ENCODE measurements at places on chromosomes 5 and 9.

DNA sequence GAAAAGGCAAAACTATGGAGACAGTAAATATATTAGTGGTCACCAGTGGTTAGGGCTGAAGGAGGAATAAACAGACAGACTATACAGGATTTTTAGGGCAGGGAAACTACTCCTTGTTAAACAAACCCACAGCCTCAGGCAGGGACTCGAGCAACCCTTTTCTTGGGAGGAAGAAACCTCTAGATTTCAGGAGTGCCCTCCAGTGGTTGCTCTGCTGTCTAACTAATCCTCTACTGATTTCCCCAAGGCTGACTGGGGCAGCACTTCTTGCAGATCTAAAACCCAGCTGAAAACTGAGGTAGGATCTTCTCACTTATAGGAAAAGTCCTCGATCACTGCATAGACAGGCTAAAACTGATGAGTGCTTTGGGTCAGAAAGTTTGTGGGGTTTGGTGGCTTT lies 176.8 kb downstream of the ISOC1 start:
- no peak for DNase-seq

GRCh38 chr5:73895471-73895870 lies 269.5 kb downstream of the ARHGEF28 start:
- DNase-seq: no peak

- DNase-seq: no peak
These were observed 39.6 kb upstream of the TRIM32 start for GRCh38 chr9:116647515-116647809.

- DNase-seq: no peak
These were observed 10.6 kb upstream of the NR3C1 start for GRCh38 chr5:143413958-143414669.

GRCh38 chr9:135612437-135612836 lies 26.9 kb downstream of the GLT6D1 start:
- DNase-seq: no peak

GRCh38 chr5:82364497-82364896 lies 86.3 kb upstream of the RPS23 start:
- no peak for DNase-seq

GRCh38 chr9:121972501-121972981 lies 120.6 kb downstream of the TTLL11 start:
- DNase-seq: no peak

- DNase-seq: no peak
These were observed 34.3 kb downstream of the MTMR12 start for GRCh38 chr5:32278406-32278805.

DNA sequence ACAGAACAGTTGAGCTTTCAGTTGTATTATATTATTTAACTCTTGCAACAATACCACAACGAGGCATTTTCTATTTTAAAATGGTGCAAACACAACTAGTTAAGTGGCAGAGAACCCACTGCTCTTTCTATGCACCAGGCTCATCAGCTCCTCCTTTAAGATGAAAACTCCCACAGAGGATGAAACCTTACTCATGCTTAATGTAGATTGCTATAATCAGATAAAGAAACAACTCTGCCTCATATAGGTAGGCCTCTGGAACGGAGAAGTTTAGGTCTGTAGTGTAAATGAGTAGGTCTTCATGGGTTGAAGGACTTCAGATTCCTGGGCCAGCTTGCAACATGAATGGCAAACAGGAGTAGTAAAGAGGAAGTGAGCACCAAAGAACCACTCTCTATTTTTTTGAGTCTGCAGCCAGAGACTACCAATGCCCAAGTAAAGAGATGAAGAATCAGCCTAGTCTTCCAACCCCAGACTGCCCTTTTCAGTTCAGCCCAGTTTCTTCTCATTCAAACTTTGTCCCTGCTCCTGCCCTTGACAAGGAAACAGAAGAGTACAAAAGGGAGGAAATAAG lies 33.9 kb downstream of the HACD4 start:
- DNase-seq: no peak
